Activated CD8-positive, alpha-beta memory T cell treated with anti-CD3 and anti-CD28 coated beads for 4 hours (primary cell): ENCODE measurements at places on chromosomes 6 and 20.

DNA sequence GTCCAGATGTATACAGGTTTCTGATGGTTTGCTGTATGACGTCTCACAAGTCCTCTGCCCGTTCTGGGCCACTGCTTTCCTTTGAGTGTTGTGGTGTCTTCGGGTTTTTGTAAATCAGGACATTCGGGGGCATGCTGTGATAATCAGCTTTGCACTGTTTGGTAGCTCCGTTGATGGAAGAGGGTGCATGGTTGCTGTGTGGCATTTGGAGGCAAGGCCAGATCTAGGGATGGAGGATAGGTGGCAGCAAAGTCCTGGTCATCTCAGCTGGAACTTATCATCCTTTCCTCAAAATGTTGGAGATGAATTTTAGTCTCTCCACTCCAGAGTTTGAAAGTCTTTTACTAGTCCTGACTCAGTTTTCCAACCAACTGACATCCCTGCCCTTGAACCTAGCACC lies 91.0 kb downstream of the SCP2D1 start:
- no peak for DNase-seq

DNA sequence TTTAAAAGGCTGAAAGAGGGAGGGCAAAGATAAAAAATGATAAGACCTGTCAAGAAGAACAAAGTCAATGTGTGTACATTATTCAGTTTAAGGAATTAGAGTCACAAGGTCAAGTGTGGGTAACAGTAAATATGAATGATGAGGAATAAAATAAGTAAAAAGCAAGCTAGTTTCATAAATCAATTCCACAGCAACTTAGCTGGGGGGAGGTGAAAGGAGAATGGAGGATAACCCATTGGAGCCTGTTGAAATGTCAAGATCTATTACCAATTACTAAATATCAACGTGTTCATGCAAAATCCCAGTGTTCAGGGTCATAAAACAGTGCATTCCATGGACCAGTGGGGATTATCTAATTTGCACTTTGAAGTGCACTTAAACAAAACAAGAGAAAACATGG lies 242.9 kb downstream of the TBX18 start:
- no peak for DNase-seq

DNA sequence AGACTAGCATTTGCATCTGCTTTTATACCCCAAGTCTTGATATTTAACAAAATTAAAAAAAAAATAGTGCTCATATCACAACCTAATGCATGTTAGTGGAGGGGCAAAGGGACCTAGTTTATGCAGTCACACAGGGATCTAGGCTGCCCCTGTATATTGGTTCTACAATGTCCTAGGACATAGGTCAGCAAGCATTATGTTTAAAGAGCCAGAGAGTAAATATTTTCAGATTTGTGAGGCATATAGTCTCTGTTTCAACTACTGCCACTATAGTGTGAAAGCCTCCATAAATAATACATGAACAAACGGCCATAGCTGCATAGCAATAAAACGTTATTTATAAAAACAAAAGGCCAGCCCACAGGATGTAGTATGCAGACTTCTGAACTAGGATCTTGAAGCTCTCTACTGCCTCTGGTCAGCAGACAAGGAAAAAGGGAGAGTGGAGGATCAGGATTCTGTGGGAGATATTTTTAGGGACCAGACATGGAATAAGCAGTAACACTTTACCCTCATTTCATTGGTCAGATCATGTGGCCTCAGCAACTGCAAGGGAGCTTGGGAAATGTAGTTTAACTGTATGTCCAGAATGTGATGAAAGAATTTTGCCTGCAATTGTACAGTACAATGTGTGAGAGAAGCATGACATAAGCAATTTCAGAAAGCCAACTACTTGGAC lies 414.2 kb upstream of the SPTLC3 start:
- no peak for DNase-seq

GRCh38 chr6:42436825-42437224 lies 14.9 kb downstream of the TRERF1 start:
- DNase-seq, result no peak

GRCh38 chr6:125498606-125499005 lies 196.8 kb upstream of the HDDC2 start:
- DNase-seq, result no peak

DNA sequence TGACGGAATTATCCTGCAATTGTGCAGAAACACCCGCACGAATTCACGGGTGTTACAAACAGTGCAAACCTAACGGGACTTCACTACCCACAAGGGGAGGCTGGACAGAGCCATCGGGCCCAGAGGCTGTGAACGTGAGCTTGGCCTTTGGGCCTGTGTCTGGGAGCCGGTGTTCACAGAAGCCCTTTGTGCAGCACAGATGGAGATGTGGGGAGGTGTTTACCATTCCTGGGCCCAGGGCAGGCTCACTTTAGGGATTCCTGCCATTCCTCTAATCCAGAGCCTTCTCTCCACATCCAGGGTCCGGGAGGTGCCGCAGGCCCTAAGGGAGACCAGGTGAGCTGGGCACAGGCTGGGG lies 15.0 kb downstream of the COL9A3 start:
- DNase-seq, result no peak

DNA sequence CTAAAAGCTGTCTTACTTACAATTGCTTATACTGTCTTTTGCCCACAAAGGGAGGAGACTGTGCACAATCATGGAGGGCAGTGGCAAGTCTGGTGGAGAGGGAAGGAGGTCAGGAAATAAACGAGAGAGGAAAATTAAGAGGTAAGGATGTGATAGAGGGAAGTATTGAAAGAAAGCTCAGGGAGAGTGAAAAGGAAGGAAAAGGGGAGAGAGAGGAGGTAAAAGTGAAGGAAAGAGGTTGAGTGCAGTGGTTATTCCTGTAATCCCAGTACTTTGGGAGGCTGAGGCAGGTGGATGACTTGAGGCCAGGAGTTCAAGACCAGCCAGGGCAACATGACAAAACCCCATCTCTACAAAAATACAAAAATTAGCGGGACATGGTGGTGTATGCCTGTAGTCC lies 82.7 kb upstream of the EPB41L1 start:
- no peak for DNase-seq

GRCh38 chr6:88089708-88090107 lies 42.1 kb downstream of the SPACA1 start:
- DNase-seq, result no peak

DNA sequence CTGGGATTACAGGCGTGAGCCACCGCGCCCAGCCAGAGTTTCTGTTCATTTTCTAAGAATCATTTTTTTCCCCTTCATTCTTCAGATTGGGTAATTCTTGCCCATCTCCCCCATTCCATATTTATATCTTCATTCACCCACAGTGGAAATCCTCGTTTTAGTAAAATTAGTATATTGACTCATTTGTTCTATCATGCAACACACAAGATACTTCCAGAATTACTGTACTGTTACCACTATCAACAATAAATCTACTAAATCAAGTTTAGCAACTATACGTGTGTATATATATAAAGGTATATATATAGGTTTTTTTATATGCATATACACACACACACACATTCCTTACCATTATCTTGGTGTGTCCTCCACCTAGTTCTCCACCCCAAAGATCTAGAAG lies 41.2 kb upstream of the KCNG1 start:
- DNase-seq, result no peak

DNA sequence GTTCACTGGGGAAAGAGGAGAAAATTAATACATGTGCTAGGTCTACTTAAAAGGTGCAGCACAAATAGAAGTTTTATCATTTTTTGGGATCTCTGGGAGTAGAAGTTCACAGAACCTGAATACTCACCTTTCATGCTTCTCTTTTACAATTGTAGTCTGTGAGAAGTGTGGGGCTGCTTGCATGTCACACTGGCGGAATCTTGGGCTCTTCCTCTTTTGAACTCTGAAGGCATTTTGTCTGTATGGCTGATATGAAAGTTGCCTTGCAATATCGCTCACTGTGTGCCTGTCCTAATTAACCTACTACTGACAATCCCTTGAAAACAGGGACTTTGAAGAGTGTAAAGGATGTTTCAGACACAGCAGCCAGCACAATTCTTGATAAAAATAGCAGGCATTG lies 65.9 kb upstream of the CLDN20 start:
- DNase-seq, result no peak

DNA sequence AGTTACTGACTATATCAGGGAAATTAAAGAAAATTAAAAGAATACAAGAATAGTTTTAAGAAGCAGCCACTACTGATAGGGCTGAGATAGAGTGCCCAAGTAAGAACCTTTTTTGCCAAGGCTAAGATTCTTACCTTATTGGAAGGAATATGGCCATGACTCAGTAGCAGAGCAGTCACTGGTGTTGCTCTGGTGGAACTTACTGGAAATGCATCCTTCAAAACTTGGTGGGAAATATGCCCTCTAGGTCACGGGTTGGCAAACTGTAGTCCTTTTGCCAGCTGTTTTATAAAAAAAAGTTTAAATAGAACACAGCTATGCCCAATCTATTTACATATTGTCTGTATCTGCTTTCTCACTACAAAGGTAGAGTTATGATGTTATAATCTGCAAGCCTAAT lies 6.0 kb downstream of the HSF2 start:
- DNase-seq, result no peak

- DNase-seq, result no peak
Measured at GRCh38 chr6:63716169-63716568, 80.6 kb downstream of the PHF3 start.

DNA sequence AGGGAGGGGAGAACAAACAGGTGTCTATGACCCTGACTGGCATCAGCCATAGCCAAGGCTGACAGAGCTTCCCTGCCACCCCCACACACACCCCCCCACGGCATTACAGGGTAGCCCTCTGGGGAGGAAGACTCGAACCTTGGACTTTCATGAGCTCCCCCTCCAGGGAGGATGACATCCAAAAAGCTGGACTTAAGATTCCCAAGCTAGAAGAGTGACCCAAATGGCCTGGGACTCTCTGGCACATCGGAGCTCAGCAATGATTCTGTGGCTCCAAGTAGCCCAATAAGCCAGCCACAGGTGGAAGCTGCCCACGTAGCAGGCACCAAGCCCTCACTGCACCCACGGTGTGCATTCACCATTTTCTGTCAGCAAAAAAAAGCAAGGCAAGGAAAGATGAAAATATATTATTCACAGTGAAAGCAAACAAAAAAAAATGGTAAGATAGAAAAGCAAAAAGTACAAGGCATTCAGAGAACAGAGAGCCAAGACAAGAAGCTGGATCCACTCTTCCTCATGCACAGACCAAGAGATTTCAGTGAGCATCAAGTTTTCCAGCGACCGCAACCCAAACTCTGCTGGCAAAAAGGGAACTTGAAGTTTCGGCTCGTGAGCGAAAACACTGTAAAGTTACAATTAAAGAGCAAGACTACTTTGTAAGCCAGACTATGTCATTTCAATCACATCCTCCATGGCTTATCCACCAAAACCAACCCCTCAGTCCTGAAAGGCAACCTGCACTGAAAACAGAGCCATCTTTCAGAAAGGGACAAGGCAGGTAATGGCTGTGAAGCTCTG lies 10.9 kb downstream of the JAG1 start:
- DNase-seq, result no peak

GRCh38 chr6:8810325-8810724 lies 375.0 kb upstream of the SLC35B3 start:
- DNase-seq, result no peak

GRCh38 chr6:111238464-111239119 lies 151.3 kb downstream of the SLC16A10 start:
- DNase-seq, result no peak

DNA sequence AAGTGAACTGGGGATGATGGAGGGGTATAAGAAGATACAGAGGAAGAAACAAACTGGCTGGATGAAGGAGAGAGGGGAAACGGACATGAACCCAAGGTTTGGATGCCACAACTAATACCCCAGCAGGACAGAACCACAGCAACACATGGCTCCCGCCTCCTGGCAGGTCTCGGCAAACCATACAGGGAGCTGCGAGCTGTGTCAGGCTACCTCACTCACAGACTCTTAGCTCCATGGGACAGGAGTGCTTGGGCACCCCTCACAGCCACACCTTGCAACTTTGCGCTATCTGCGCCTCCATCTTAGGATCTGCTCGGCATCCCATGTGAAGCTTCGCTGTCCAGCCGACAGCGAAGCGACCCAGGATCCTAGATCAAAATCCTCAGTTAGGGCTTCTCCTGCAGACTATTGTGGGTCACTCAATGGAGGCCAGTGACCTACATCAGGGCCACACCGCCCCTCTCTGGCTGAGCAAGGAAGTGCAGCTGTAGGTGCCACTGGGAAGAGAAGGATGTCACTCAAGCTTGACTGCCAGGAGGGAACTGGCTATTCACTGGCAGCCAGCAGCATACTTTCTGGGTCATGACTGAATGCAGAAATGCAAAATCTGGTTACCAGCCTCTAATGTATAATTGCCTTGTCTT lies 174.4 kb upstream of the RIN2 start:
- no peak for DNase-seq
